ENCODE measurements at places on chromosomes 5 and 9.

DNA sequence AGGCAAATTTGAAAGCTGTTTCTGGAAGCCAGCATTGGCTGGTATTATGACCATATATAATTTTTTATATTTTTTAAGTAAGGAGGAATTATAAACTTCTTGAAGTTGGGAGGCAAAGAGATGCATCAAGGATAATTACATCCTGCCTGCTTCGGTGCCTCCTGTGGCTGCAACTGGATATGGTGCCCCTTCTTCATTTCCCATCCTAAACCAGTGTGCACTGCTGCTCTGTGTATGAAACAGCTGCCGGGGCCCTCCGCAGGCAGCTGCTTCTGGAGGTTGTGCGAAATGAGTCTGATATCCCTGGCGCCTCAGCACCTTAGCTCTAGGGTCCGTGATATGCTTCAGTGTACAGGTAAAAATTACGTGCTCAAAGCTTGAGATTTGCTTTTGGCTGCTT is 304.2 kb downstream of the ENC1 start:
- no peak for DNase-seq

- no peak for DNase-seq
These were observed 319.1 kb downstream of the GLIS3 start for GRCh38 chr9:3980771-3981170.

DNA sequence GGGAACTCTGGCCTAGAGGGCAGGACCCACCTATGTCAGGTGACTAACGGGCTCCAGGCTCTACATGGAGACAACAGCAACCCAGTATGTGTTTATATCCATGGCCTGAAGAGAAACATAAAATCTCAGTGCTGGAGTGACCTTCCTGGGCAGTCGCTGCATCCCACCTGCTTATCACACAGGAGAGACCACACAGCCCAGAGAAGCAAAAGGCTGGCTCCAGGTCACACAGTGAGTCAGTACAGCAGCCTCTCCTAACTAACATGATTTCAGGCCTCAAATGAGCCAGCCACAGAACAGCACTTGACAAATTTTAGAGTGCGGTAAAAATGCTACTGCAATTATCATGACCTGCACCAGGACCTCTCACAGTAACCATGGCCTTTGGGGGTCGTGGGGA is 54.0 kb upstream of the TGFBR1 start:
- DNase-seq: no peak

DNA sequence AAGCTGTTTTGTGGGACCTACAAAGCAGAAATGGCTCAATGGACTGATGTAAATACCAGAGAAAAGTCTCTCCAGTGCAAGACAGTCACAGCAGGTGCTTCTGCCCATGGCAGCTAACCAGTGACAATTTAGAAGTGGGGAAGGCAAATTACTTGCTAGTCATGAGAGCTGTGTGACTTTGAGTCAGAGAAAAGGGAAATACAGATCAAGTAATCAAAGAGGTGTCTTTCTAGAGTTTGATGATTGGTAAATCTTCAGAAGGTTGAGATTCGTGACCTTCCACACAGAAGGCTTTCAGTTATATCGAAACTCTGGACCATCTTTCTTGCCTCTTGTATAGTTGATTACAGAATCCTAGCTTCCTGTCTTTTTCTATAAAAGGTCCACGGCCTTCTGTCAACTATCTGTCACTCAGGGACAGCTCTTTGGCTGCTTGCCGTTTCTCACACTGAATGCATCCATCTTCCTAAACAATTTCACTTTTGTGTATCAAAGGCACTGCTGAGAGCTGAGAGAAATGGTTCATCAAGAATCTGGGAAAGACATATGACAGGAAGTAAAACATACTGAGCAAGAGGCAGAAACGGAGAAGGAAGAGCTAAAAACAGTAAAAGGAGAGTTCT is 993.9 kb upstream of the ACO1 start:
- DNase-seq: no peak

DNA sequence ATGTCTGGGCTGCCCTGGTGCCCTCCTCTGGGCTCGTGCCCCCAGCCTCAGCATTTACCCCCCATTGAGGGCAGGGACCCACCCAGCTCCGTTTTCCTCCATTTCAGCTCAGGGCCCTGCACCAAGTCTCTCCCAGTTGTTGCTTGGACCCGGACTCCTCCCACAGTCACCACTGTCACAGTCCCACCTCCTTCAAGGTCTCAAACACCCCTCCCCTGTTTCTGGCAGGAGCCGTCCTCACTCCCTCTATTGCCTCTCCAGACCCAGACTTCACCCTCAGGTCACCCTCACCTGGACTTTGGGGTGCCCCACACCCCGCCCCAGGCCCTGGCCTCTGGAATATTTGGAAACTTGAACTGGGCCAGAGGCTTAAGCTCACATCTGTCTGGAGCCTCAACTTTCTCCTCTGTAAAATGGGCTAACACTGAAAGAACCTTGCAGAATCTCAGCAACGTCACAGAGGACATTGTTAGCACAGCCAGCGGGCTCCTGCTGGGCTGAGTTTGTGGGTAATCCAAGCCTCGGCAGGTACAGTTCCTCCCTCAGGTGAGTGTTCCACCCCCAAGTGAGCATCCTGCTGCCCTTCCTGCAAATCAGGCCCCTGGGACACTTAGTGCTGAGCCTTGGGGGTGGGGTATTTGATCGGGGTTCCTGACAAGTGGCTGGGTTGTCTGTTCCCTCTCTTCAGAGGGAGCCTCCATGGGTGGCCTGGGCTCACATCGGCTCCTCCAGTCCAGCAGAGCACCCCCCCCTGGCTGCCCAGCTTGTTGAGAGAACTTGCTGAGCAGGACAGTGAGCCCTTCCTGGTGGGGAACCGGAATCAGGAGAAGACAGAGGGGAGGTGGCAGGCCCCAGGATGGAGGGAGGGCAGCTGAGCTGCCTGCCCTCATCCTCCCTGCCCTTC is 130.1 kb downstream of the C9orf50 start:
- DNase-seq: peak; percentile 39

DNA sequence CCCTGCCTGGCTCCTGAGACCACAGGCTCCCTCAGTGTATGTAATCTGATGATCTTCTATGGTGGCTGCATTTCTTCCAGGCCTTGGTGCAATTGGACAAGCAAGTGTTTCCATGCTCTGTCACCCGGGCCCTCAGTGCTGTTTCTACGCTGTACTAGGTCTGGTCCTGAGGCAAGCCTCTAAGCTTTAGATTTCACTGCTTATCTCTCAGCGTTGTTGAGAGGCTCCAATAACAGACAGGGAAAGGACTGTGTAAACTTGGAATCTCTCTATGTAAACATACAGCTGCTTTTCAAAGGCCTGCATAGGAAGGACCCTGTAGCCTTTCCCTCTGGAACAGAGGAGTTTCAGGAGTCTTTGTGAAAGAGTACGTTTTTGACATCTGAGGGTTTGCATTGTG is 38.6 kb upstream of the NFIB start:
- no peak for DNase-seq

- DNase-seq: no peak
These were observed 47.2 kb upstream of the AGXT2 start for GRCh38 chr5:35094948-35095347.

GRCh38 chr9:3337515-3338225 is 188.1 kb downstream of the RFX3 start:
- no peak for DNase-seq

DNA sequence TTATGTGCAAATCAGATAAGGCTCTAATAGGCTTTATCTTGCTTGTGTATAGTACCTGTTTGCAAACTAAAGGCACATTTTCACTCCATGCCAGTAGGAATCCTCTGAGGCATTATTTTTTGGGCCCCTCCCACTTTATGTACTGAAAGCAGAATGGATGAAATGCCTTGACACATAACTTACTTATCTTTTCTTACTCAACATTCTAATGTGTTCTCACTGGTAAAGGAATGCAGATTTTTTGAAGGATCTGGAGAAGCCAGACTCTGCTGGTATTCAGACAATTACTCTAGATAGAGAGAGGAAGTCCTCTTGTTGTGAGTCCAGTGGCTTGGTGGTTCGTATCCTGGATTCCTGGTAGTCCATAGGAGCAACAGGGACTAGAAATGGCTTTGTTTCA is 336.7 kb downstream of the CCDC171 start:
- no peak for DNase-seq

GRCh38 chr5:35089334-35090314 is 41.9 kb upstream of the AGXT2 start:
- peak; percentile 68 for DNase-seq

- no peak for DNase-seq
These were observed 237.7 kb upstream of the RASA1 start for GRCh38 chr5:87029951-87030350.

- peak; percentile 81 for DNase-seq
These were observed 12.7 kb upstream of the CCL27 start for GRCh38 chr9:34675048-34675714.

- DNase-seq: no peak
These were observed 90.2 kb upstream of the CCDC112 start for GRCh38 chr5:115386657-115387056.

DNA sequence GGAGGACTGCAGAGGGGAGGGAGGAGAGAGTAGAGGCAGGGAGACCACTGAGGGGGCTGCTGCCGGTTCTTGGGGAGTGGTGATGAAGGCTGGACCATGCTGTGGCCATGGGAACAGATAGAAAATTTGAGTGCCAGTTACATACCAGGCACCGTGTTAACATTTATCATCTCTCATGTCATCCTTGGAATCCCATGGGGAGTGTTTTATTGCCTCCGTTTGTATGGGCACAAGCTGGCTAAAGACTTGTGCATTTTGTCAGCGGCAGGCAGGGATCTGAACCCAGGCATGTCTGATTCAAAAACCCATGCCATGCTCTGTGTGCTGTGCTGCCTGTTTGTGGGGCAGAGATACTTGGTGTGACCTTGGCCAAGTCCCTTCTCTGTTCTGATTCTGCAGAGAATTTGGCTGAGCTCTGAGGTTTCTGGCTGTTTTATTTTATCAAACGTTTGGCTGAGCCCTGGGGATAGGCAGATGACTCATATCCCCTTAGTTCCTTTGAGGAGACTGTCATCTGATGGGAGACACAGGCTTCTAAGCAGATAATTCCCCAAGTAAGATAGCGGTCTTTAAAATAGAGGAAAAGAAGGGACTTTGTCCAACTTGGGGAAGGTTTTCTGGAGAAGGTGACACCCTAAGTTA is 22.2 kb downstream of the COL27A1 start:
- DNase-seq: no peak

GRCh38 chr5:178861627-178862026 is 1.9 kb downstream of the ZNF354B start:
- no peak for DNase-seq

- DNase-seq: no peak
These were observed 20.7 kb upstream of the EBF1 start for GRCh38 chr5:159120446-159120845.

DNA sequence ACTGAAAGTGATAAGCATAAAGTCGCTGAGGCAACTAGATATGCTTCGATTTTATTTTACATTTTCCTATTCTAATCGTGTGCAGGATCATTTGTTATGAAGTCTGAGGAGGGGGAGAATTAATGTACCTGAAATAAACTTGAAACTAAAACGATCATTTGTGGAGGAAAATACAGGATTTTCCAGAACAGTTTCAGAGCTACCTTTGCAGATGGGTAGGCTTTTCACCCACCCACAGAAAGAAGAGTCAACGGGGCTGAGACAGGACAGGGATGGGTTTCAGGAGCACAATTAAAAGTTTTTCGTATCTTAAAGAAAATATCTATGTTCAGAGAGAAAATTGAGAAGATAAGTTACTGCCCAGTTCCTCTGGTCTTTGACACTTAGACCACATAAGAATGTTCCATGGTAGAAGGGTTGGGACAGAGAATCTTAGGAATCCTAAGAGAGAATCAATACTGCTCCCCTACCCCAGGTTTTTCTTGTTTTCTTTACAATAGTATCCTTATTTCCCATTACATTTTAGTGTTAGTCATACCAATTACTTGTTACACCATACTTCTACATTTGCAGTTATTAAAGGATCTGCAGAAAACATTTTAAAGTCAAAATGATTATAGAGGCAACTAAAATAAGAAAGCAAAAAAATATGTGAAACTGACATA is 211.4 kb downstream of the DEPDC1B start:
- DNase-seq: no peak

DNA sequence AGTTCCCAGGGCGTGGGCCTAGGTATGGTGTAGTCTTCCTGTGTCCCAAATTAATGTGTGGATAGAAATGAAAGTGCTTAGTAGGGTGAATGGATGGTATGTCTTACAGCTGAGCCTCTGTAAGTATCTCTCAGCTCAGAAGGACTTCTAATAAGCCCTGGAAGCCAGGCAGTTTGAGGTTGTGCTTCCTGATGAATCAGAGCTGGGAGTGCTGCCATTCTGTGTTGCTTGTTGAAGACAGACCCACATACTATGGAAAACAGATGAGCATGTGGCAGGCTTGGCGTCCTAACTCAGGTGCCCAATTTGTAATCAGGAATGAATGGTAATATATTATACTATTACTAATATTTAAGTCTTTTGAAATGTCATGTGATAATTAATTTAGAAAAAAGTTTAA is 69.8 kb downstream of the CMYA5 start:
- no peak for DNase-seq

DNA sequence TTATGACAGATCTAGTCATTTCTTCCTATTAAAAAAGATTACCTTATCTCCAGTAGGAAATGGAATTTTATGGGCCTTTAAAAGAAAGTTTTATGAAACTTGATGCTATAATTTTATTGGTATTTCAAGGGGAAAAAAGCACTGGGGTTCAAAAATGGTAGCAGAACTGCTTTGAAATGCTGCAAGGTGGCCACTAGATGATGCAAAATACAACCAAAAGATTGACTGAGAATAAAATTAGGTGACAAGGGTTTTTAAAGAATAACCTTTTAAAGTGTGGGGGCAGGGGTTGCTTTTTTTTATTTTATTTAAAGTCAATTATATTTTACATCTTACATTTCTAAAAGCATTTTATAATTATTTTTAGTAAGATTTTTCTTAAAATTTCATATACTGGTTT is 61.7 kb downstream of the KLF9 start:
- no peak for DNase-seq

DNA sequence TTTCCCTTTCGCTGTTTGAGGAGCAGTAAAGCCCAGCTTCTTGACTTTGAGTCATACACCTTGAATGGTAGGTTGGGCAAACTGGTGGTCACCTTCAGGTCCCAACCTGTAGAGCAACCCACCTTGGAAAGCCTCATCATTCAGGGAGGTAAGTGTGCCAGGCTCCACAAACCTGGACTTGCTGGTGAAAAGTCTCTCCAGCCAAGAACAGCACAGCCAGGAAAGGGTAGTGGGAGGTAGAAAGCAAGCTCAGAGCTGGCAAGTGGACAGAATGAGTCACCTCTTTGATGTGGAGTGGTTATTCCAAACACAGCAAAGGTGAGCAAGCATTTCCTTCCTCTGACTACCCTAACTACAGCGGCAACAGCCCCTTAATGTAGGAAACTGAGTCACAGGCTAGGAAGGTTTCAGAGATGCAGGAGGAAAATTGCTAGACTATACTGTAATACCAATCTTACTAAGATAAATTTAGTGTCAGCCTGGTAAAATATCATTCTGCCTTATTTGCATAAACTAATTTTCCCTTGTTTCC is 117.5 kb upstream of the MTAP start:
- peak; percentile 56 for DNase-seq

GRCh38 chr9:129725795-129726251 is 27.0 kb downstream of the PTGES start:
- DNase-seq: no peak

- no peak for DNase-seq
These were observed 582.7 kb downstream of the DTWD2 start for GRCh38 chr5:118405650-118406061.

Measured in stimulated activated CD8-positive, alpha-beta memory T cell treated with anti-CD3 and anti-CD28 coated beads, Interleukin-4, amount 100 ng/mL, for 48 hours (primary cell).